ENCODE measurements at places on chromosomes 16 and 17.

DNA sequence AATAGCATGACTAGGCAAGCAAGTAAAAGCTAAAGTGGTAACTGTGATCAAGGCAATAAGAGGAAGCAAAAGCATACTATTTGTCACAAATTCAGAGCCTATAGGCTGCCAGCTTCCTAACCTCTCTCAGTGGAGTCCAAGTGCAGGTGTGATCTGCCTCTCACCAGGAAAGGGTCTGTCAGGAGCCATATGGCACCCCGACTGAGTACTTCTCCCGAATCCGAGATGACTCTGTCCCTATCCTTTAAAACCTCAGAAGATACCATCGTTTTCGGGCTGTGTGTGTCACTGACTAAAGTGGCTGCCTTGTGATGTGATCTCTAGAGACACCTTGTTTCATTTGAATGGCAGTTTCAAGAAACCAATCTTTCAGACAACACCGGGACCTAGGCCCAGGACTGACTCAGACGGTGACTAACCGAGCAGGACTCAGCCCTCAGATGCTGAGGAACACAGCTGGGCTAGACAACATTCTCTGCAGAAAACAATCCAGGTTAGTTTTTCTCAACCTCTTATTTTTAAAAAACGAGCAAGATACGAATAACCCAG lies 63.6 kb downstream of the SMG6 start:
- no peak for DNase-seq

GRCh38 chr17:56786989-56787482 lies 46.7 kb downstream of the C17orf67 start:
- no peak for DNase-seq

GRCh38 chr17:8865811-8866210 lies 1.7 kb downstream of the PIK3R6 start:
- no peak for DNase-seq

- DNase-seq = no peak
Measured at GRCh38 chr16:52569701-52570100, 22.8 kb upstream of the TOX3 start.

DNA sequence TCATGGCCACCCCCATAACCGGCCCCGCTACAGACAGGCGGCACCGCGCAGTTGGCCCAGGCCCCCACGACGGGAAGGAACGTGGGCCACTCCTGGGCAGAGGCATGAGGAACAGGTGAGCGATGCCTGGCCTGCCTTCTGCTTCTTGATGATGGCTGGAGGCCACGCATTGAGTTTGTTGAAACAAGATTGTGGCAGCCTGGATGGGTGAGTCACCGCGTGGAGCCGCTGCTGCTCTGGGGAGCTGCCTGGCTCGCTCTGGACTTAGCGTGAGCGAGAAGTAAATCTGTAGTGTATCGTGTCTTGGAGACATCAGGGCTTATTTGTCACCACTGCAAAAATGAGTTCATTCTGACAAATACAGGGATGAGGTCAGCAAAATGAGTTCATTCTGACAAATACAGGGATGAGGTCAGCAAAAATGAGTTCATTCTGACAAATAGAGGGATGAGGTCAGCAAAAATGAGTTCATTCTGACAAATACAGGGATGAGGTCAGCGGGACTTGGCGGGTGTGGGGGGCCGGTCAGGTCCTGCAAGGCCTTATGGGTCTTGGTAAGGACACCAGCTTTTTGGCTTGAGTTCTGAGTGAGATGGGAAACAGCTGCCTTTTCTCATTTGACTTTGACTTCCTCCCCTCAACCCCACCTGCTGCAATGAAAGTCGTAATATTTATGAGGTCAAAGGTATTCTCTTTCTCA lies 93.0 kb downstream of the SEC14L1 start:
- DNase-seq = no peak

DNA sequence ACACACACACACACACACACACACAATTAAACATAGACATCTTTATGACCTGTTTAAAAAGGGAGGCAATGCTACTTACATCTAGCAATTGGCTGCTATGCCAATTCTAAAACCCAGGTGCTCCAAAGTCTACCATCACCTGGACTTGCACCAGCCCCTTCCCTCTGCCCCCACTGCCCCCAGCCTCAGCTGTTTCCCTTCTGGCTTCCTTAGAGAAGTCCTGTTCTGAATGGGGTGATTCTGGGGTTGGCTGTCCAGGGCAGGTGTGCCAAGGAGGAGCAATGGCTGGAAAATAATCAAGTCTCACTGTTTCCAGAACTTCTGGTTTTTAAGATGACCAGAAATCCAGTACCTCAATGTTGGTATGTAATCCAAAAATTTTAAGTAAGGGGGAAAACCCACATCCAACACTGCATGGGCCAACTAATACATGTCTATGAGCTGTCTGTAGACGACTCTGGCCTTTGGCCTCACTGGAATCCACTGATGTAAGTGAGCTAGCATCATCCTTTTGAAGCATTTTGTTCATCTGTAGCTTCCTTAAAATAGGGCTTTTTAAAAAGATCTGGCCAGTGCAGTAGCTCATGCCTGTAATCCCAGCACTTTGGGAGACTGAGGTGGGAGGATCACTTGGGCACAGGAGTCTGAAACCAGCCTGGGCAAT lies 2.1 kb downstream of the IFT20 start:
- DNase-seq = no peak
